Aorta (tissue), 5 donors: ENCODE measurements at places on chromosomes 6 and 20. TPM values are rescaled to one million over a fixed set of nuclear protein-coding genes. Genes with fewer than 3 reads are reported as not detected.

Gene VGLL2
- not detected for polyA plus RNA-seq

DNA sequence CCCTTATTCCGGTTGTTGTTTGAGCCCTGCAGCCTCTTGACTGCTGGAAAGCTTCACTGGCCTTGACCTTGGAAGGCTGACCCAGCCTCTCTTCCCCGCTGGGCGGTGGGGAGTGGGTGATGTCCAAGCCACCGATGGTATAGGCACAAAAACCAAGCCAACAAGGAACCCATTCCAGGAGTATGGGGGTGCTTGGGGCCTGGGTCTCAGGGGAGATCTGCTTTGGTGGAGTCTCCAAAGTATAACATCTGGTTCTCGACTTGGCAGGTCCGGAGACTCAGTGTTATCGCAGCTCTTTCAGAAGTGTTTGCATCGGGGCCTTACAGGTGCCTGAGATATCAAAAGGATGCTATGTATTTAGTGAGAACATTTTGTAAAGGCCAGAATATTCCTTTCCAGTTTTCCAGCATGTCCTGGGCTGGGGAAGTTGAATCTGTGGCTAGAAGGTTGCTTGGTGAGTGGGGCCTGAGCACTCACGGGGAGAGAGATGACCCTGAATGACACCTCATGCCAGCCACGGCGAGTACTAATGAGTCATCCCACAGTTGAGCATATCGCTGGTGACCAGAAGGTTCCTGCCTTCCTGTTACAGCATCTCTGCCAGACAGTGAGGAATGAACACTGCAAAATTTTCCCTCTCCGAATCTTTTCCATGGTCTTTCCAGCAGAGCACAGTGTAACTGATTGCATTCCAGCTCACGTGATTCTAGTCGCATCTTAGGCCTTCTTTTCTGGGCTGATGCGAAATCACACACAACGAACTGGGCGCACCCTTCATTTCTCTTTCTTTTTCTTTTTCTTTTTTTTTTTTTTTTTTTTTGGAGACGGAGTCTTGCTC is 133.9 kb downstream of the ZDHHC14 start:
- DNase-seq, result no peak
- H3K27ac ChIP-seq, result peak overlapping the region; percentile 17
- no peaks in the 10 kb centered on the region for H3K4me1 ChIP-seq
- no peaks in the 10 kb centered on the region for H3K36me3 ChIP-seq
- H3K4me3 ChIP-seq, result no peak overlapping the region

Gene DSP
- polyA plus RNA-seq, result 22.8 TPM

Gene SLC35D3
- not detected for polyA plus RNA-seq

DNA sequence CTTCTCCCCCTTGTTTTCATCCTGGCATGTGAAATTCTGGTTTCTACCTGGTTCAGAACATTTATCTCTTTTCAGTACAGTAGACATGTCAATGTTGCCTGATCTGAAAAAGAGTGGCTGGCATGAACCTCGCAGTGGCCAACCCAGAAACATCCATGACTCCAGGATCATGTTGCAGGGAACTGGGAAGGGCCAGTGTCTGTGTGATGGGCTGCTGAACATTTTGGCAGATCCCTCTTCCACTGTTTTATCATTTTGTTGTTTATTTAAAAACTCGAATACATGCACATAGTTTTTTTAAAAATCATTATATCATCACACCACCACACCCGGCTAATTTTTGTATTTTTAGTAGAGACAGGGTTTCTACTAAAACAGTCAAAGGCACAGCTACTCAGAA is 19.0 kb downstream of the WFDC3 start:
- H3K4me1 ChIP-seq, result no peaks in the 10 kb centered on the region
- no peak overlapping the region for H3K4me3 ChIP-seq
- no peaks in the 10 kb centered on the region for H3K27me3 ChIP-seq
- no peak overlapping the region for H3K27ac ChIP-seq
- DNase-seq, result no peak

Gene SCUBE3
- polyA plus RNA-seq, result 50.9 TPM
